ENCODE measurements at places on chromosomes 6 and 20.

GRCh38 chr6:120290964-120291363 lies 941.4 kb upstream of the MAN1A1 start:
- no peak for DNase-seq

DNA sequence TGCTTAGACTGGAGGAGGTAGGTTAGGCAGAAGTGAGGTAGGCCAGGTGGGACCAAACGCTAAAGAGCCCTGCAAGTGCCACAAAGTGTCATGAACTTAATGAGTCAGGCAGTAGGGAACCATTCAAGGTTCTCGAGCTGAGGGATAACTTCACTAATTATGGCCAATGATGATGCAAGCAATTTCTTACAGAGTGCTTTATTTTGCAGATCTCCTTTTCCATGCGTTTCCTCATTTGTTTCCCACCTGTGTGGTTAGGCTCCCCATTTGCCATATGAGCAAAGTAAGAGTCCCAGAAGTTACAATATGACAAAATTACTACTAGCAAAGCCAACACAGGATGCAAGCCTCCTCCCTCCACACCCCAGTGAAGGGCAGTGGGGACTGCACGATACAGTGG lies 36.5 kb upstream of the PSMF1 start:
- DNase-seq, result no peak

GRCh38 chr6:35769211-35769610 lies 7.2 kb upstream of the CLPSL2 start:
- no peak for DNase-seq

- DNase-seq, result no peak
Observed at GRCh38 chr20:48564982-48565539, 262.7 kb downstream of the PREX1 start.

GRCh38 chr6:10963113-10963512 lies 76.3 kb downstream of the SYCP2L start:
- DNase-seq, result no peak

- DNase-seq, result no peak
Observed at GRCh38 chr6:15892369-15892768, 229.5 kb upstream of the DTNBP1 start.

DNA sequence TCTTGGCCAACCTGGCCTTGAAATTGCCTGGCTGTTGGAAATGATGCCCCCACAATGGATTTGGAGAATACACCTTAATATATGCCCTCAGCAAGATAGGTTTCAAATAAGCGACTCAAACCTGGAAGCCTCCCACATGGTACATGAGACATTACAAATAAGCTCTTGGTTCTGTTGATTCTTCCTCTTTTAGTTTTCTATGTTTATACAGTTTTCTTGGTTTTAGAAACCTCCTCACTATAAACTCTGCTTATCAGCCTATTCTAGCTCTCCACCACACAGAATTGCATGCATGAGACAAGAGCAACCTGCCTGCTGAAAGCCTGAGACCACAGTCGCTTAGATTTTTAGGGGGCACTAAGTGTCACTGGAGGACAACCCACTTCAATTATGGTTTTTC lies 108.8 kb upstream of the PREP start:
- DNase-seq, result no peak

GRCh38 chr6:40721271-40721952 lies 134.2 kb upstream of the LRFN2 start:
- DNase-seq, result no peak

GRCh38 chr6:137166247-137167098 lies 7.0 kb downstream of the IL22RA2 start:
- DNase-seq, result no peak

GRCh38 chr20:8152183-8152582 lies 20.1 kb downstream of the PLCB1 start:
- peak; percentile 68 for DNase-seq

DNA sequence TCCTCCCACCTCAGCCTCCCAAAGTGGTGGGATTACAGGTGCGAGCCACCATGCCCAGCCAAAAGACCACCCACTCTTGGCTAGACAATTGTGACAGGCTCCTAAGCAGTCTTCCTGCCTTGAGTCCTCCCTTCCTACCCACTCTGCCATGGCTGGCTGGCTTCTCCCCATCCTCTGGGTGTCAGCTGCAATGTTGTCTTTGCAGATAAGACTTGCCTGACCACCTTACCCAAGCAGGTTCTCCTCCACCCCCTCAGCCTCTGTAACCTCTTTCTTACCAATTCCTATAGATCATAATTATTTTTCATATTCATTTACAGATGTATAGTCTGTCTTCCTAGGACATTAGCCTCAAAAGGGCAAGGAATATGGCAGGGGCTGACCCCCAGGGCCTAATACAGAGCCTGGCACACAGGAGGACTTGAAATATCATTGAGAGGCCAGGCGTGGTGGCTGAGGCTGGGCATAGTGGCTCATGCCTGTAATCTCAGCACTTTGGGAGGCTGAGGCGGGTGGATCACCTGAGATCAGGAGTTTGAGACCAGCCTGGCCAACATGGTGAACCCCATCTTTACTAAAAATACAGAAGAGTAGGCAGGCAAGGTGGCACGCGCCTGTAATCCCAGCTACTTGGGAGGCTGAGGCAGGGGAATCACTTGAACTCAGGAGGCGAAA lies 28.7 kb upstream of the SPAG4 start:
- DNase-seq, result no peak

DNA sequence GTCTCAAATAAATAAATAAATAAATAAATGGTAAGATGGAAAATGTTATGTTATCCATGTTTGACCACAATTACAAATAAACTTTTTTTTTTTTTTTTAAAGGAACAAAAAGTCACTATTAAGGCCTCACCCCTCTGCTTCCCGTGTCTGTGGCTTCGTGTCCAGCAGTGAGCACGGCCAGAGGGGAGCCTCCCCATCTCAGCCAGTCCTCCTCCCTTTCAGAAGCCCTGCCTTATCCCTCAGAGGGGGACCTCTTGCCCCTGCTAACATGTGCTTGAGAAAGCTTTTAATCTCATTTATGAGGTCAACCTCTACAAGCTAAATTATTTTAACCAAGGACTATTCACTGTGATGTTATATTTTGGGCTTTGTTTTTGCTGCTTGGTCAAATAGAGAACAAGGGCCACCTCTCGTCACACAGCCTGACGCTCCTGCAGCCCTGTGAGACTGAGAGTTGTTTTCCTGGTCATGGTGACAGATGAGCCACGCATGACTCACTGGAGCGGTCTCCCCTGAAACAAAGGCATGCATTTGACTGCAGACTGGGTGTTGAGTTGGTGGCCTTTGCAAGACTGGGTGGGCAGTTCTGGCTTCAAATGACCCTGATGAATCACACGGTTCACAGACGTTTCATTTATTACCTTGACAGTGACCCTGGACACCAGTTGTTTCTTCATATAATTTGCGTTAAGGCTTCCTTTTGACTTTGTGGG lies 131.8 kb downstream of the TIAM2 start:
- DNase-seq, result peak; percentile 84

- DNase-seq, result no peak
Observed at GRCh38 chr6:84046755-84047154, 13.2 kb downstream of the MRAP2 start.

GRCh38 chr20:60117065-60117464 lies 158.8 kb downstream of the CDH26 start:
- peak; percentile 35 for DNase-seq
